ENCODE measurements at places on chromosomes 7 and 10. TPM values are rescaled to one million over a fixed set of nuclear protein-coding genes. Genes with fewer than 3 reads are reported as not detected.

CYP2W1 gene
- total RNA-seq = not detected

SLC16A12 gene
- under 0.01 TPM for total RNA-seq

SYT15 gene
- total RNA-seq = under 0.01 TPM

AKR1E2 gene
- 17.7 TPM for total RNA-seq

DNA sequence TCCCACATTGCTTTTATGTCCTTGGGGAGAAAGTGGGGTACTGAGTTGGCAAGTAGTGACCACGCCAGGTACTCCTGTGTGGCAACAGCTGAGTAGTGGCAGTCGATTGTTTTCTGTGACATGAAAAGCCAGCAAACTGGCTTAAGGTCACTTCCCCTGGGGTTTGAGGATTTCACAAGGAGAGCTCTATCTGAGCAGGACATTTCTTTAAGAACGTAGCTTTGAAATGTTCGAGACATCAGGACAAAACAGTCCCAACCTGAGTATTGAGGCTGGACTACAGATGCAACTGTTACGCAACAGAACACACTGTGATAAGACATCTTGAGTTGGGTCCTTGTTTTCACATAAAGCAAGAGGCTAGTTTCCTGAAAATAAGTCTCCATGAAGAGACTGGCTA, 146.7 kb upstream of the KLF14 start:
- H3K27me3 ChIP-seq = no peaks in the 10 kb centered on the region

- peak overlapping the region; percentile 20 for H3K4me3 ChIP-seq
- H3K27ac ChIP-seq = peak overlapping the region; percentile 89
- DNase-seq = peak; percentile 98
- H3K36me3 ChIP-seq = no peaks in the 10 kb centered on the region
- H3K4me1 ChIP-seq = peaks cover 15% of the 10 kb centered on the region
Observed at GRCh38 chr10:132700156-132701098, 85.5 kb downstream of the NKX6-2 start.

- H3K36me3 ChIP-seq = no peaks in the 10 kb centered on the region
- H3K27me3 ChIP-seq = no peaks in the 10 kb centered on the region
- H3K4me1 ChIP-seq = peaks cover 5% of the 10 kb centered on the region
- H3K4me3 ChIP-seq = no peak overlapping the region
- DNase-seq = no peak
Observed at GRCh38 chr10:24843256-24843655, 109.2 kb downstream of the PRTFDC1 start.

LIPK gene
- not detected for total RNA-seq

DNA sequence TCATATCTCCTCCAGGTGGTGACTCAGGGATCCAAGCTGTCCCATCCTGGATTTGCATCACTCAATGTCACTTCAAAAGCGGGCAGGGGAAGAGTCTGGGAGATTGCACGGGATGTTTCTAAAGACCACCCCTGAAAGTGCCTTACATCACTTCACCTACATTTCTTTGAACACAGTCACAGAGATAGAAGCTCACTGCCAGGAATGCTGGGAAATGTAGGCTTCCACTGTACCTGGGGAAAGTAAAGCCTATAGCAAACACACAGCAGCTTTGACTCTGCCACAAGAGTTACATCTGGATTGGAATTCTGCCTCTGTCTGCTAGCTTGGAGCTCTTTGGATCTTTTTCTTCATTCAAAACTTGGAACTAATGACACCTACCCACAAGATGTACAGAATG, 300.9 kb downstream of the WDR11 start:
- no peaks in the 10 kb centered on the region for H3K4me1 ChIP-seq
- H3K27ac ChIP-seq = no peak overlapping the region
- H3K36me3 ChIP-seq = no peaks in the 10 kb centered on the region
- no peak overlapping the region for H3K4me3 ChIP-seq
- H3K27me3 ChIP-seq = no peaks in the 10 kb centered on the region
